Effector memory CD4-positive, alpha-beta T cell (primary cell): ENCODE measurements at places on chromosomes 5 and 9.

- no peaks in the 10 kb centered on the region for H3K36me3 ChIP-seq
- peaks cover 1% of the 10 kb centered on the region for H3K4me1 ChIP-seq
- H3K4me3 ChIP-seq, result no peak overlapping the region
- H3K27ac ChIP-seq, result no peak overlapping the region
These were observed 146.8 kb downstream of the EBF1 start for GRCh38 chr5:158952951-158953350.

DNA sequence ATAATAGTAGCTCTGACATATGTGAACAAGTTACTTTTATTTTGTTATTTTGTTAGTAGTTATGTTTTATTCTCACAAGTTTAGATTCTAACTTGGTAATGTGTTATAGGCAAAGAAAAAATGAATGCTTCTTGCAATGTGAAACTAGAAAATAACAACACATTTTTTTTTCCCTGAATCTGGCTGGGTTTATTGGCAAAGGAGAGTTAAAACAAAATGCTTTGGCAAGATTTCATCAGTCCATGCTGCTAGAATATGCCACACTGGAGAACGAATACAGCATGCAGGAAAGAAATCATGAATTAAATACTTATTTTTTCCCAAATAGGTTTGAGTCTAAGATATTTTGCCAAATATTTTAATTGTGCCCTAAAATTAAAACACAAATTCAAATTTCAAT lies 1048.1 kb upstream of the ACO1 start:
- no peak overlapping the region for H3K4me3 ChIP-seq
- no peak for DNase-seq
- peaks cover 21% of the 10 kb centered on the region for H3K4me1 ChIP-seq

- H3K27ac ChIP-seq, result no peak overlapping the region
- no peak overlapping the region for H3K4me3 ChIP-seq
These were observed 37.5 kb downstream of the CREBRF start for GRCh38 chr5:173093606-173094005.

GRCh38 chr5:139190125-139190524 lies 8.0 kb downstream of the SIL1 start:
- no peaks in the 10 kb centered on the region for H3K27me3 ChIP-seq
- H3K27ac ChIP-seq, result no peak overlapping the region
- DNase-seq, result no peak
- no peak overlapping the region for H3K4me3 ChIP-seq
- no peaks in the 10 kb centered on the region for H3K4me1 ChIP-seq

DNA sequence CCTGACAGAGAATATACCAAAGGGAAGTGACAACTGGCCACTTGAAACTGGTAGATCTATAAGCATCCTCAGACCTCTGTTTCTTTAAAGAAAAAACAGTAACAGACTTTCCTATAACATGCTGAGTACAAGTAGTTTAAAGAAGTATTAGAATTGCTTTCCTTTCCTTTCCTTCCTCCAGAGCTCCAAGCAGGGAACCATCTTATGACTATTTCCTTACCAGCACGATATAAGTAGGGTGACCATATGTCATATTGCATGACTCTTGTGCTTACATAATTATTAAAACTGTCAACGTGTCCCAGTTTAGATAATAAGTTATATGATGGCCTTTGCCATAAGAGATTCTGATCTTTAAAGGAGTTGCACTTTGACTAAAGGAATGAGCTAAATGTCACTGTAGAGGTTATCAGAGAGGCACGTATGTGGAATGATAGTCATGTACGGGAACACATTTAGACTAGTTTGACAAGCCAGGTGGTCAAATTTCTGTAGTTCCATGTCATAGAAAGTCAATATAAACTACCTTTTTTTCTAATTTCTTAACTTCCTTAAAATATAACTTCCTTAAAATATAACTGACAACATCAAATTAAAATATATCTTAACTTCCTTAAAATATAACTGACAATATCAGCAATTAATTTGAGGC lies 212.7 kb upstream of the CD180 start:
- H3K4me1 ChIP-seq, result no peaks in the 10 kb centered on the region
- H3K4me3 ChIP-seq, result no peak overlapping the region
- H3K27me3 ChIP-seq, result no peaks in the 10 kb centered on the region
- H3K36me3 ChIP-seq, result no peaks in the 10 kb centered on the region

DNA sequence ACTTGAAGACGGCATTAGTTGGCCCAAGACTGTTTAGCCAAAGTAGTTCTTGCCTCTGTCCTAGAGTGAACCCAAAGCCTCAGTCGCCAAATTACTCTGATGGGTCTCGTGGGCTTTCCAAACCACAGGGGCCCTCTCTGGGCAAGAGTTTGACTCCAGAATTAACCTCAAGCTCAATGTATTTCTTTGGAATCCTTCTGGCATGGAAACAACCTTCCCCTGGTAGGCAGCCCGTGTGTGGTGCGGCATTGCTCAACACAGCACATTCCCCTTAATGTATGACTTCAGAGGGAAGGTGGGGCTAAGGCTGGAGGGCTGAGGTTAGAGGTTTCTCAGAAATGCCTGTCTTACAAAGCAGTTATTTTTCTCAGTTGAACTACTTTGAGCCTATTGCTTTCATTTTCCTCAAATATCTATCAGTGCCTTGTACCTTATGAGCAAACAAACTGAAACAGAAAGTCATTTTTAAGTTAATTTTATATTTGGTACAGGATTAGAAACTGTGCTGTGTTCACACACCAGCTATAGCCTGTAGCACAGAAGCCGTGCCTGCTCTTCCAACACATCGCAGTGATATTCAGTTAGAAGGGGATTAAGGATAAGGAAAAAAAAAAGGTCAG lies 123.9 kb upstream of the HAPLN1 start:
- no peak overlapping the region for H3K4me3 ChIP-seq
- H3K27ac ChIP-seq, result no peak overlapping the region
- H3K36me3 ChIP-seq, result no peaks in the 10 kb centered on the region

- no peak for DNase-seq
- no peak overlapping the region for H3K27ac ChIP-seq
- H3K27me3 ChIP-seq, result no peaks in the 10 kb centered on the region
- H3K4me3 ChIP-seq, result no peak overlapping the region
These were observed 6.8 kb downstream of the ENC1 start for GRCh38 chr5:74633695-74634094.
